Hematopoietic multipotent progenitor cell treated with erythropoietin and hydrocortisone succinate and interleukin-3 and kit ligand, for 15 days (in vitro differentiated cells): ENCODE measurements at places on chromosomes 12 and 14.
A peak's percentile ranks its signal among the peaks of the same experiment; 100 is the strongest.

GRCh38 chr14:77691259-77691658 lies 16.6 kb downstream of the ALKBH1 start:
- no peak for DNase-seq

DNA sequence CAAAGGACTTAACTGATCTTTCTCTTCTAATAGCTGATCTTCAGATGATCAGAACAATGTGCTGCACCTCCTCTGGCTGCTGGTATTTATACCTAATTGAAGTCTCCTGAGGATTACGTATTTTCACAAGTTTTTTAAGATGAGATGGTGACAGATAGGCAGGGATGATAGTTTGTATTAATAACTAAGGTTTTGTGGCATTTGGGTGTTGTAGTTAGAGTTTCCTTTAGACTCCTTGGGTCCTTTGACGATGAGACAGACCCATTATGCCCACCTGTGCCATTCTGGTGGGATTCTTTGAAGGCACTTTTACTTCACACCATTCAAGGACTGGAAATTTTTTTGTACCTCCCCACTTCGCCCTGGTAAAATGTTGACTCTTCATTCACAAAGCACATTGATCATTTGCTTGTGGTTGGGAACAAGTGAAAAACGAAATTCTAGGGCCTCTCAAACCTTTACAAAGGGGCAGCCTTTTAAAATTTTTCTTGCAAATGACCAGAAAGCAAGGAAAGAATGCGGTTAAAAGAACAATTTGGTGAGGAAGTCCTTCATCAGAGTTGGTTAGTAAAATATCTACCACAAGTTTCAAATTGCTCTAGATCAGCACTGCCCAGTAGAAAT lies at the start of gene IFNG:
Gene IFNG, minus strand, starts transcription at position 60 of the 624 bp plus-strand sequence. CDS start 125 bp downstream, outside the sequence.
- no peak for DNase-seq

DNA sequence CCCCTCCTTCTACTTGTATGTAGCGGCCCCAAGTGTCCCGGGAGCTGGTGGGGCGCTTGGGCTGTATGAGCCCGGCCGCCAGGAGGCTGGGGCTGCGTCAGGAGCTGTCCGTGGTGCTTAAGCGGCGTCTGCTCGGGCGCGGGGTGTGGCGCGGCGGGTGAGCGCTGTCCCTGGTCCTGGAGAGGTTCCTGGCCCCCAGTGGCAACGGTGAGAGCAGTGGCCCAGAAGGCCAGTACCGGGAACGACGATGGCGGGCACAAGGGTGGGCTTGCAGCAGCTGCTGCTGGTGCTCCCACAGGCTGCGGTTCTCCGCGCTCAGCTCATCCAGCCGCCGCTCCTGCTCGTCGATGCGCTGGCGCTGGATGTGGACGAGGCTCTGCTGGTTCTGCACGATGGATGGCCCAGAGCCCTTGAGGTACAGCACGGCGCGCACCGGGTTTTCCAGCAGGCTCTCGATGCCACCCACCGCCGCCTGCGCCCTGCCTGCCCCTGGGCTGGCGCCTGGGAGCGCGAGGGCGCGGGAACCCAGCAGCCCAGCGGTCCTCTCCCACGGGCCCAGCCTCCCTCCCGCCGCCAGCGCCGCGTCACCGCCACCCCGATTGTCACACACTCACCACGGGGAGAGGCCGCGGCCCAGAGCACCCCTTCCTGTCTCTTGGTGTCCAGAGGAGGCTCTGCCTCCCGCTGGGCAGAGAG lies 41.9 kb upstream of the FKBP4 start:
- peak; percentile 61 for DNase-seq

DNA sequence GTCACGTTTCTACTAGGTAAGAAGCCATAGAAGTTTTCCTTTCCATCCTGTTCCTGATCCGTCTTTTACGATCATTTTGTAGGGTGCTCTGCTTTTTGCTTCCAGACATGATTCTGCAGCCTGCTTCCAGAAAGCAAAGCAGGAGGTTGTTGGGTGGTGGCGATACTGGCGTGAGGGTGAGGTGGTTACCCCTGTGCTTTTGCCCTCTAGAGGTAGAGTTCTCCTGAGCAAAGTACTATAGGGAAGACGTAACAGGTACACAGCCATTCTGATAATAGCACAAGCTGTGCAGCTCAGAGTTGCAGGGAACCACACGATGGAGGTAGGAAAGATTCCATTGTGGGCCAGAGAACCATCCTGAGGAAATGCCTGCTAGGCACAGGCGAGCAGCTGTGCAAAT lies 186.0 kb downstream of the PAH start:
- no peak for DNase-seq

GRCh38 chr12:132610866-132611602 lies 652 bp upstream of the LRCOL1 start:
- no peak for DNase-seq

DNA sequence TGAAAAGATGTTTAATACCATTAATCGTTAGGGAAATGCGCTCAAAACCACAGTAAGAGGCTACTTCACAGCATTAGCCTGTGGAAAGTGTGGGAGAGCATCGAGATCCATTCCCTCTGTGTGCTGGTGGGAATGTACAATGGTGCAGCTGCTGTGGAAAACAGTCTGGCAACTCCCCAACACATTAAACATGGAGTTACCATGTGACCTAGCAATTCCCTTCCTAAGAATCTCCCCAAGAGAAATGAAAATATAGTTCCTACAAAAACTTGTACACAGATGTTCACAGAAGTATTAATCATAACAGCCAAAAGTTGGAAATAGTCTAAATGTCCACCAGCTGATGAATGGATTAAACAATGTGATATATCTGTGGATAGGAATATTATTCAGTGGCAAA lies 23.8 kb downstream of the MLXIP start:
- no peak for DNase-seq
